ENCODE measurements at places on chromosomes 1 and 21. TPM values are rescaled to one million over a fixed set of nuclear protein-coding genes. Genes with fewer than 3 reads are reported as not detected.

DNA sequence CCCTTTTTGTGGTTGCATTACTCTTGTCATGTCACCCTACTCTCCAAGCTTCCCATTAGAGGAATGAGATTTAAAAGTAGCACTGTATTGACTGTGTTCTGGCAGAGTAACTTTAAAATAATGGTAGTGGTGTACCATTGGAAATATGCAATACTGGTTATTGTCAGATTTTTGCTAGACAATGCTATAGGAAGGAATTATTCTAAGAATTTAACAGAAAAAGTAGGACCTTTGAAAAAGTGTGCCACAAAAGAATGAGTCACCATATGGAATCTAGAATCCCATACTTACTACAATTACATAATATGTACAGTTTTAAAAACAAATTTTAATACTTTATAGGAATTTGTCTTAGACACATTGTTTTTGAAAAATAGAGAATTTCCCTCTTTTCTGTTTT is 13.8 kb downstream of the MIER1 start:
- no peak for DNase-seq

- DNase-seq, result no peak
These were observed 10.8 kb downstream of the SLAMF1 start for GRCh38 chr1:160636076-160636475.

DNA sequence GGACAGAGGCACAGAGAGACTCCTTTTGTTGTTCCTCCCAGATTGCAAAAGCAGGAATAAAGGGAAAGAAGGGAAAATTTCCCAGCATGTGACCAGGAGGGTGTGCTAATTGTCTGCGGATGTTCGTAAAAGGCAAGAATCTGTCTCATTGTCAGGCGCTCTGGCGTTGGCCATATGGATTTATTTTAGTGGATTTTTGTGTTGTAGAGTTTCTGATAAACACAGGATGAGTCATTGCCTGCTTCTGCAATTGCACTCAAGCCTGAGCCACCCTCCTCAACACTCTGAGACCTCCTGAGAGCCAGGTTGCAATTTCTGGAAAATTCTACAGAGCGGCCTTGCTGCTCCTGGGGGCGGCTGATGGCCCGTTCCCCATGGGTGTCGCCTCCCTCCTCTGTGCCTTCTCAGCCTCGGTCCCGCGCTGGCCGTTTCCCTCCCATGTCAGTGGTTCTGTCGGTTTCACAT is 227.7 kb downstream of the KAZN start:
- no peak for DNase-seq

GRCh38 chr1:166813508-166814223 is 25.6 kb upstream of the POGK start:
- DNase-seq, result no peak

The OR2T29 gene
- total RNA-seq, result not detected

DNA sequence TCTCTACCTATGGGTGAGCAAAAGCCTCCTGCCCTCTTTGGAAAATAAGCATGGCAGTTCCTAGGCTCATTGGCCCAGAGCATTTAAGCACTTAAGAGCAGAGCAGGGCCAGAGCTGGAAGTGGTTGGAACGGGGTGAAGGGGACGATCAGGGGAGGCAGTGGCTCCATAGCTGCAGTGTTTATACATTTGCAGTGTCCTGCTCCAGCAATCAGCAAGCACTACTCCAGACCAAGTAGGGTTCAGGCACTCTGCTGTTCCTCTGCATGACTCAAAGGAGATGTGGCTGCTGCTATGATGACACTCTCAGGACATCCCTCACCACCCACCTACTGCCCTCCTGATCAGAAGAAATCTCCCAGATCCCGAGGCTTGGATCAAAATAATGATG is 55.0 kb downstream of the TRABD2B start:
- no peak for DNase-seq

DNA sequence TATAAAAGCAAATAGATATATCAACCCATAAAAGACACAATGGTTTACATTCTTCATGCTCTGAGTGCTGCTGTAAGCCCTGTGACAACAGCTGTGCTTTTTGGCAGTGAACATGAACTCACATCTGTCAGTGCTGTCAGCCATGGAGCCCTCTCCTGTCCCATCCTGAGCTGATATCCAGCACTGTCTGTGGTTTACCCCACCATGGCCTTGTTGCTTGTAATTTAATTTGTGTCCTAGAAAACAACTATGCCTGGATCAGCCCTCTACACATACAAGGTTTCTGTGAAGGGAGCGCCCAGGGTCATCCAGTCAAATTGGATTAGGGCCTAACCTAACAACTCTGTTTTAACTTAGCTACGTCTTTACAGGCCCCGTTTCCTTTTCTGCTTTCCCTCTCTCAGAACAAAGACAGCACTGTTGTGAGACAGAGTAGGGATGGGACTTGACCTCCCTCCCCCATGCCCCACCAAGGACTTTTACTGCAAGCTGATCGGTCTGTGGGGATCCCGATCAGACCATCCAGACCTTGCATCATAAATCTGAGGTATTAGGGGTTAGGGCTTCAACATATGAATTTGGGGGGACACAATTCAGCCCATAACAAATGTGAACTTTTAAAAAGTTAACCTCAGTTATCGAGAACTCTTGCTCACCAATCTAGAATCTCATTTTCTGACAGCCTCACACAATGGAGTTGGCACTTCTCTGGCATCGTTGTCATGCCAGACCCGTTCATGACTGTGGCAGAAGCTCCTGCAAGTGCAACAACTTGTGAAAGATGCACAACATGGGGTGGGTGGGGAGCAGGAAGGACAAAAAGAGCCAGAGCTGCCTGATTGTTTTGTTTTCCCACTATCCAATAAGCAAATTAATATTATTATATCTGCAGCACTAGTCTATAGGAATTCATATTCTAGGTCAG is 16.4 kb upstream of the SLC44A3 start:
- DNase-seq, result no peak

The PAX7 gene
- not detected for total RNA-seq

DNA sequence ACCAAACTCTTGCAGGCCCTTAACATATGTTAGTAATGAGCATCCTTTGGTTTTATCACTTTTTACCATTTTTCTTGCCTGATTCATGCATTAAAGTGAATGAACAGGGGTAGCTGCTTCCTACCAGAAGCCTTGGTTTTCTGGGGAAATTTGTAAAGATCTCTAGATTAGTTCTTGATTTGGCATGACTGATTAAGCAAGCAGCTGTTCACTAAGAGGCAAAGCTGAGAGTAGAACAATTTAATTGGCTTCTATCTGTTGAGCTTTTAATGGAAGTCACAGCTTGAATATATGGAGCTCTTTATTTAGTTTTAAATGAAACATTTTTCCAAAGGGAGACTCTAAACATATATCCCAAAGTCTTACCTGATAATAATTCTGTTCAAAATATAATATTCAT is 23.6 kb downstream of the TLCD4 start:
- DNase-seq, result no peak

- DNase-seq, result no peak
These were observed 173.0 kb upstream of the UBE2U start for GRCh38 chr1:64030411-64030810.

The SMYD3 gene
- 12.4 TPM for total RNA-seq

The BMP8A gene
- not detected for total RNA-seq

DNA sequence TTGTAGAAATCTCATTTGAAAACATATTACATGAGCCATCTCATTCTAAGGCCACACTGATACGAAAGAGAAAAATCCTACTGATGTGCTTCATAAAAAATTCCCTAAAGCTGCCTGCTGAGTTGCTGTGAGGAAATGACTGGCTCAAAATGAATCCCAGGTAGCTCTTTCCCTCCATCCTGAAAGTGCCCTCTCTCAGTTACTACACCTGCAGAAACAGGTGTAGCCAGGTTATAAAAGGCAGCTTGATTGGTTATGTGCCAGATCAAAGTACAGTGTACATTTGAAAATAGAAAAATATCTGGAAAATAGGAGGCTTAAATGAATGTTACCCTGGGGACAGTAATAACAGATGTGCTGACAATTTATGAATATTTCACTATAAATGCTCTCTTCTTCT is 833.4 kb upstream of the ADGRL4 start:
- DNase-seq, result no peak

- no peak for DNase-seq
These were observed 2.3 kb upstream of the MSH4 start for GRCh38 chr1:75794382-75794781.

GRCh38 chr1:86450847-86451246 is 17.9 kb upstream of the CLCA1 start:
- DNase-seq, result no peak

DNA sequence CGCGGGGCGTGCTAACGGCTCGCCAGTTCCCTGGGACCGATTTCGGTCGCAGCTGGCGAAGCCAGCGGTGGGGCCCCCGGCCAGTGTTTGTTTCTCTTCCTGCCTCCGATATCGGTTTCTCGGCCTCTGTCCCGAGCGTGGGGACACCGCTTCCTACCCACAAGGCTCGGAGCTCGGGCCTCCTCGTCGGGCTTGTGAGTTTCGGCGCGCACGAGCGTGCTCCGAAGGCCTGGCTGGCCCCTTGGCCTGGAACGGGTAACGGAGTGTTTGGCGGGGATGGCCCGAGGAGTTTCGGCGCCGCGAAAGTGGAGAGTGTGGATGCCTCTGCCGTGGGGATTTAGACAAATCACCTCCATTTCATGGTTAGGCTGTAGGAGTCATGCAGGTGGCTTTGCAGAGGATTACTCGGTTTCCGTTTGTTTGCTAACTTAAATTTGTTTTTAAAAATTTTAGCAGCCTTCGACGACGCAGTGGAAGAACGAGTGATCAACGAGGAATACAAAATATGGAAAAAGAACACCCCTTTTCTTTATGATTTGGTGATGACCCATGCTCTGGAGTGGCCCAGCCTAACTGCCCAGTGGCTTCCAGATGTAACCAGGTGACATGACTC is 559 bp downstream of the RBBP4 start:
- DNase-seq, result no peak

The HPDL gene
- total RNA-seq, result 41.5 TPM

DNA sequence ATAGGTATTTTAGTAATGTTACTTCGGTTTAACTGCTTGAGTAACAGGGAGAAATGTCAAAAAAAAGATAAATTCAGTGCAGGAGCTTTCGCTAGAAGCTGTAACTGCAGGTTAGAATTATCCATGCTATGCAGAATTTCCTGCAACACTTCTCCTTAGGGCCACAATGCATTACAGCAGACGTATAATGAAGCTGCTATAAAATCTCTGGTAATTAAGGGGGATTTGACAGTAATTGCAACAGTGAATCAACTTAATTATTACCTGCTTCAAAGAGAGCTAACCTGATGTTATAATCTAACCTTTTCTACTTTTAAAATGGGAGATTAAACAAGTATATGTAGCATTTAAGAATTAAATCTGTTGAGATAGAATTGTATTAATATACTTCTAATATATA is 92.6 kb downstream of the ATG4C start:
- DNase-seq, result no peak

- no peak for DNase-seq
These were observed 115.6 kb downstream of the APP start for GRCh38 chr21:26055010-26055409.

DNA sequence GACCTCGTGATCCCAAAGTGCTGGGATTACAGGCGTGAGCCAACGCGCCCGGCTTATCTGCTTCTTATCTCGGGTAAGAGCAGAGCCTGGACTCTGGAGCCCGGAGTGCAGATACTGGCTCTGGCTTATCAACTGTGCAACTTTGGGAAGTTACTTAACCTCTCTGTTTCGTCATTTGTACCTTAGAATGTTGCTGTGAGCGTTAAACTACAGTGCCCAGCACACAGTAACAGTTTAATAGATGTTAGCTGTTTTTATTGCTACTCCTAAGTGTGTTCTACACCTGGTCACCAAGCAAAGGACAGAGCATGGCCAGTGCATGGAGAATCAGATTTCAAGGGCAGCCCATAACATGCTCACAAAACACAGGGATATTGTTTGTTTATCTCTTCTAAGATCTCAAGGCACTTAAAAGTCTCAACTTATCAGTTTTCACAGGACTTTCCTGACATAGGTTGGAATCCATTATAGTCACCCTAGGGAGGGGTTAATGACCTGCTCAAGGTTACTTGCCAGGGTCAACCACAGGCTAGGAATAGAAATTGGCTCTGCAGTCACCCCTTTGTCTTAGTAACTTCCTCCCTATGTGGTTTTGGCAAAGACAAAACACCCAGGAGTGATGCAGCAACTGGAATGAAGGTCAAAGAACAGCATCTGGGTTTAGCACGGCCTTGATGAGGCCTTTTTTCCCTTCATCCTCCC is 22.5 kb upstream of the SRP9 start:
- DNase-seq, result no peak

The IL10 gene
- 7.6 TPM for total RNA-seq

The RPTN gene
- not detected for total RNA-seq

DNA sequence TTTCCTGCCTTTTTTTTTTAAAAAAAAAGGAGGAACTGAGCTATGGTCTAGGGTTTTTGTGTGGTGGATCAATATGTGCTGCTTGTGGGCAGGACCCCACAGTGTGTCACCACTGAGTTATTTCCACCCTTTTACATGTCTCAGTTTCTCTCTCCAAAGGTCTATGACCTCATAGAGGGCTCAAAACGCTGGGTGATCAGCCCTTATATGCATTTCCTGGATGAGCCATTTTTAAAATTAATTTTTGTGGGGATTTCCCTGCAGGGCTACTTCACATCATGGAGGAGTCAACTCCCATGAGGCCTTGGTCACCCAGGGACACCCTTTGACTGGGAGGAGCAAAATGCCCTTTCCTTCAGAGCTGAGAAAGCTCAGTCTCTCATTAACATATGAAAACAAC is 20.7 kb upstream of the HAO2 start:
- no peak for DNase-seq

The ZNF697 gene
- 0.72 TPM for total RNA-seq

The AADACL3 gene
- total RNA-seq, result not detected

GRCh38 chr1:229964281-229964680 is 102.8 kb upstream of the GALNT2 start:
- no peak for DNase-seq

DNA sequence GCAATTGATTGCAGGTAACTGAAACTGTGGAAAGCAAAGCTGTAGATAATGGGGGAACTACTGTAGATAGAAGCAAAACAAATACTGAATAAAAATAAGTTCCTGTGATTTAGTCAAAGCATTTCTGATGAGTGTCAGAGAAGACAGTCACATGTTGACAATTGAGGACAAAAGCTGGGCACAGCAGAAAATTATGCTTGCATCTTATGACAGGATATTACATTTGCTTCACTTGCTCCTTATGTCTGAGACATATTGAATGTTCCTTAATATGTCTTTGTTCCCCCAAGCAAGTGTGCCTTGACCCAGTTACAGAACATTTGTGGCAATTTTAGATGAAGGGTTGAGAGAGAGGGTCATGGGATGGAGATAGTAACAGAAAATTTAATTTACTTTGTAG is 526.0 kb upstream of the B3GALT2 start:
- no peak for DNase-seq

The MYCL gene
- 0.24 TPM for total RNA-seq

Data from CD8-positive, alpha-beta memory T cell (primary cell).